ENCODE measurements at places on chromosomes 3 and 15.
A peak's percentile ranks its signal among the peaks of the same experiment; 100 is the strongest.

DNA sequence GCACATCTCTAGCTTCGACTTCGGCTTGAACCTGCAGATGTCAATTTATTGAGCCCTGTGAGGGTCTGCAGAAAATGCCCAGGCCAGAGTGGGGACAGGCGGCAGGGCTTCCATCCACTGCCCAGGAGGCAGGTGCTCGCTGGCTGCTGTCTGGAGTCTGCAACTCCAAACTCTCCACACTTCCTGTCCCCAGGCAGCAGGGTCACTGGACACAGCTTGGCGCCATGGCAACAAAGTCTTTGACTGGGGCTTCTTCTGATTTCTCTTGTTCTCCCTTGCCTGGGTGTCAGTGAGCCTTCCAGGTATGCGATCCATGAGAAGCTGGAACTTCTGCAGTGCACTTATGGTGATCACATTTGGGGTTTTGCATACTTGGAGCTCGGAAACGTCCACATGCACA lies 33.5 kb downstream of the SV2B start:
- no peak for DNase-seq

DNA sequence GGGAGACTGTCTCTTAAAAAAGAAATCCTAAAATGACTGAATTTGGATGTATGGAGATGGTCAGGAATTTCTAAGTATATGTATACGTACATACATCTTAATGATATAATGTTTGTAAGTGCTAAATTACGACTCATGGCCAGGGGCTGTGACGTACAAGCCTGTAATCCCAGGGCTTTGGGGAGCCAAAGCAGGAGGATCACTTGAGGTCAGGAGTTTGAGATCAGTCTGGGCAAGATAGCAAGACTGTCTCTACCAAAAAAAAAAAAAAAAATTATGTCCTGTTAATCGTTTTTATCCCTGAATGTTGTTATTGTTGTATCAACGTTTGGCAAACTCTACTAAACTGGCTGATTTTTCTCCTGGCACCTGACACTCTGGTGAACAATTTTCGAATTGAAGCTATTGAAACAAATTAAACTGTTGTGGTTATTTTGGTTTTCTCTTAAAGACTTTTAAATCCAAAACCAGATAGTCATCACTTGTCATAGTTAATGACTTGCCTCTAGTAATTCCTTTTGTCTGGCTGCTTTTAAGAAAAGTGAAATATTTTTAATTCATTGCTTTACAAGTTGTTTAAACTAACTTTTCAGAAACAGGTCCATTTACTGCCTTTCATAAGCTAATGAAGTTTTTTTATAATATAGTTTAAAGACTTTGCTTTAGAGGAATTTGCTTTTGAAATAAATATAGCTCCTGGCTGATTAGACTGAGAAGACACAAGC lies 7.0 kb downstream of the MORF4L1 start:
- no peak for DNase-seq

DNA sequence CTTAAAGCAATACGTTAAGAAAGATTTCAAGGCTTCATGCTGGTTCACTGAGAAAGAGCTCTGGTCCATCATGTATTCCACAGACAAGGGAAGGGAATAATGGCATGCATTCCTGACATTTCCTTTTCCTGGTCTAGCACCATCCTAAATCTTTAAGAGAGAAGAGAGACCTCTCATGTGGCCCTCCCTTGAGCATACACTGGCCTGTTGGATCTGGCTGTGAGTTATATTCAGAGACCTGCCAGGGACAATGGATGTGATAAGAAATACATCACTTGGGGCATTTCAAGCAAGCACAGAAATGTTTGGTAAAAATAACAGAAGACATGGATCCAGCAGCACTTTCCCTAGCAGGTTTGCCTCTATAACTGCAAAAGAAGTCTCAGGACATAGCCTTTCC lies 507.8 kb downstream of the NLGN1 start:
- DNase-seq: no peak

DNA sequence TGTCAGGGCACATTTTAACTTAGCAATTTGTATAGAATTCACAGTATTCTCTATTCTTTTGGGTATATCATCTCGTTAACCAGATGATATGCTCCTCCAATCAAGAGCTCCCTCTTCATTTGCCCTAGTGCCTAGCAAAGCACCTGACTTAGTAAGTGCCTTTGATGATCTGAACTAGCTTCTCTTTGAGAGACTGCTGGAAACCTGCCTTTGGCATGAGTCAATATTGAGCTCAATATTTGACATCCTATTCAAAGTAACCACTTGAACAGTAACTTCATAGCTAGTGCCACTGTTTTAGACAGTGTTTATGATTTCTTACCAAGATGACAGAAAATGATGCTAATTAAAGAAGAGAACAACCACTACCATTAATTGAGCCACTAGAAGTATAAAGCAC lies 696.3 kb upstream of the UBE2E2 start:
- no peak for DNase-seq

- DNase-seq: no peak
Observed at GRCh38 chr3:5568451-5568850, 380.9 kb downstream of the EDEM1 start.

DNA sequence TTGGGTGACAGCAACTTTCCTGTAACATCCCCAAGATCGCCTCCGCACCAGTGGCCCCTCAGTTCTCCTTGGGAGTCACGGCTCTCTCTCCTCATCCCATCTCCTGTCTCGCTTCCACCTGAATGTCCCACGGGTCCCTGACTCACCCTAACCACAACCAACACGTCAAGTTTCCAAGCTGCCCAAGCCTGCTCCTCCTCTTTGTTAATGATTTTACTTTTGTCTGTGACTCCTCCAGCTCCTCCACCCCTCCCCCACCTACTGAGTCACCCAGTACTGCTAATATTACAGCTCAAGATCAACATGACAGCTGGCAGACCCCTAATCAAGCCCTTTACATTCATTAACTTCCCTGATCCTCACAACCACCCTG lies 39.3 kb downstream of the BDH1 start:
- DNase-seq: peak; percentile 27

- no peak for DNase-seq
Observed at GRCh38 chr3:127273206-127273605, 14.6 kb downstream of the PRR20G start.

DNA sequence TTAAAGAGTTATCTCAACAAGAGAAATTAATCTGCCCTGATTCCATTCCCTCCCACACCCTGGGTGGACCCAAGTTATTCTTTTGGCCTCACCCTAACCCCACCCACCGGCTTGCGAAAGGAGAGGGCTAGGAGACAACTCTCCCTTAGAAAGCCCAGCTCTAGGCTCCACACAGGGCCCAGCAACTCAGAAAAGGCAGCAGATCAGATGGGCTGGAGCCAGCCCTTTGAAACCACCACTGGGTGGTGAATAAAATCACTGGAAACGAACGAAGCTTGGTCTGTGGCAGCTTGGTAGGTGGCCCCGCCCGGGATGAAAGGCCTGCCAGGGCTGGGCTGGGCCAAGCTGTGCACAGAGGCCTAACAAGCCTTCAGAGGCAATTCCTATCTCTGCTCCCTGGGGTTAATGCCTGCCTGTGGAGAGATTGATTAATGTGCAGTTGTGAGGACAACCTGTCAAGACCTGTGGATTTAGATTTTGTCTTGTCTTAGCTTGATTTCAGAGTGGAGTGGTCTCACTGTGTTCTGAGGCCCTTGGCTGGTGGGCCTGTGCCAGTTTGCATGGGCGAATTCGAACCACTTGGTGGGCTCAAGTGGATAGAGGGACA lies 38.8 kb downstream of the BHLHE40 start:
- no peak for DNase-seq

DNA sequence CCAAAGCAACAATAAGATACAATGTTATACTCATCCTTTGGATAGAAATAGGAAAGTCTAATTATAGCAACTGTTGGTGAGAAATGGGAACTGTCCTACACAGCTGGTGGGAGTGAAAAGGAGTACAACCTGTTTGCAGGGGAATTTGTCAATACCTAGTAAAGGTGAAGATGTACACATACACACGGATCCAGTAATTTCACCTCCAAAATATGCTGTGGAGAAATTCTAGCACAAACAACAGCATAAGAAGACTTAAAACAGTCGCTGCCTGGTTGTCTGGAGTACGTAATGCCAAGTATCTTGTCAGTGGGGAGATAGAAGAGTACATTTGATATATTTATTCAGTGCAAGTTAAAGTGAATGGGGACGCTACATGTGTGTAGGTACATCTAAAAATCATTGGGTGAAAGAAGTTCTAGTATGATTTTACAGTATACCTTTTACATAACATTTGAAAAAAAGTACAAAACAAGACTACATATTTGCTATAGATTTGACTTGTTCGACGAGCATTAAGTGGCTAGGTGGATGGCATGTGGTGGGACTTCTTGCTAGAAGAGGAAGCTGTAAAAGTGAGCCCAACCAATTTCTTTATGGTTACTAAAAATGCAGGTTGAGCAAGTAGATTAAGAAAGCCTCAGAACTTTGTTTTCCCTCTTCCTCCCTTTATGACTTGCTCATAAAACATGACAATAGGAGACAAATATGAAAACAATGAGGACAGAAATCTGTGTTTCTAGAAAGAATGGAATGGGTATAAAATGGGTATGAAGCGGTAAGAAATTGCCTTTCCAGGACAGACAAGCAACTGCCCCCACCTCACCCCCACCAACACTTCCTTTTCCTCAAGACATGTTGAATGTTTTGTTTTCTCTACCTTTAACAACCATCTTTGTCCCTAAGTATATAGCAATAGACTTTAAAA lies 50.2 kb upstream of the CCR4 start:
- DNase-seq: no peak

- no peak for DNase-seq
Observed at GRCh38 chr3:43080726-43081568, 24.9 kb downstream of the POMGNT2 start.

GRCh38 chr3:13657660-13658435 lies 108.9 kb downstream of the FBLN2 start:
- peak; percentile 27 for DNase-seq

- DNase-seq: no peak
Observed at GRCh38 chr3:24254649-24255048, 240.0 kb downstream of the THRB start.

DNA sequence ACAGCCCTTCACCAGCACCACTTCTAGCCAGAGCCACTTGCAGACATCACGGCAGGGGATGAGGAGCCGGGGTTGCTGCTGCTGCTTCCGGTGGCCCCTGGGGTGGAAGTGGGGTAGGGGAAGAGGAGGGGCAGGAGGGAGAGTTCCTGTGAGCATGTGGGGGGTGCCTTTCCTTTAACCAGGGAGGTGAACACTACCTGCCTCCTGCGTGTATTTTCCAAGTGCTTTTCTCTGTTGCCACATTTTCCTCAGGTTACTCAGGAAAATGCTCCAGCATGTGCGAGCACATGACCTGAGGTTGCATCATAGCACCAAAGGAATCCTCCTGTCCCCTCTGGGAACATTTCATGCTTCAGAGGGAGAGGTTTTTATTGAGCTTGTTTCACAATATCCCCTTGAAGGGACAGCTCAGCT lies 12.2 kb upstream of the SACM1L start:
- no peak for DNase-seq

- DNase-seq: no peak
Observed at GRCh38 chr3:43616034-43616433, 5.8 kb downstream of the ANO10 start.

Data from stimulated activated CD8-positive, alpha-beta memory T cell treated with anti-CD3 and anti-CD28 coated beads, Interleukin-7, amount 100 ng/mL, for 4 hours (primary cell).